ENCODE measurements at places on chromosomes 1 and 21.

DNA sequence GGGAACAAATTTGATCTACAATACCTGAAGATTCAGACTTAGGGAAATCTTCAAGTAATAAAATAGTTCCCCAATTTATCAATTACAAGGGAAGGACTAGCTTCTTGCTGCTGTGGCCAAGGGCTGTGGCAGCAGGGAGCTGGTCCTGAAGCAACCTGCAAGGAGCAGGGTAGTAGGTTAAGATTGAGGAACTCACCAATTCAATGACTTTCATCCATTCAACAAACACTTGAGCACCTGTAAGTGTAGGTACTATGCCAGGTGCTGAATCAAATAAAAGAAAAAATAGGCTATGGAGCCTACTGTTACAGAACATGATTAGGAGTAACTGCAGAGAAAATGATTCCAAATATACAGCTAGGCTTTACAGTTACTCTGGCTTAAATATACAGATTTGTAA, 64.2 kb upstream of the RBM34 start:
- no peak for DNase-seq

DNA sequence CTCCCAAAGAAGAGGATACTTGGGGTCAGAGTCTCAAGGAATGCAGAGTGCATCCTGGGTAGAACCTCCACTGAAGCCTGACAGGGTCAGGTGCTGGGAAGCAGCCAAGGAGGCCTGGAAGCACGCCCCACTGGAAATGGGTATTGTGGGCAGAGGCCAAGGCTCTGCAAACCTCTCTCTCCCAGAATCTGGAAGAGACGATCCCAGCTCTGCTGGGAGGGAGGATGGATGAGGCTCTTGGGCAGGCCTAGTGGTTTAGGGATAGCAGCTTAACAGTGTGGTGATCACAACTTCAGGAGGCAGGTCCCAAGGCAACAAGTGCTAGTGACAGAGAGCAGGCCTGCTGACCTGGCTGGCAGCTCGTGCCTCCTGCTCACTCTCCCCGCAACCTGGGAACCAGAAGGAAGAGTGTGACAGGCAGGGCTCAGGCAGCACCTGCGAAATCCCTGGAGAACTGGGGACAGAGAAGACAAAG, 641.0 kb downstream of the PLPP3 start:
- DNase-seq = no peak

GRCh38 chr1:172398193-172398592, 22.3 kb upstream of the C1orf105 start:
- DNase-seq = no peak

GRCh38 chr1:228687587-228687986, 47.7 kb upstream of the RHOU start:
- DNase-seq = no peak

DNA sequence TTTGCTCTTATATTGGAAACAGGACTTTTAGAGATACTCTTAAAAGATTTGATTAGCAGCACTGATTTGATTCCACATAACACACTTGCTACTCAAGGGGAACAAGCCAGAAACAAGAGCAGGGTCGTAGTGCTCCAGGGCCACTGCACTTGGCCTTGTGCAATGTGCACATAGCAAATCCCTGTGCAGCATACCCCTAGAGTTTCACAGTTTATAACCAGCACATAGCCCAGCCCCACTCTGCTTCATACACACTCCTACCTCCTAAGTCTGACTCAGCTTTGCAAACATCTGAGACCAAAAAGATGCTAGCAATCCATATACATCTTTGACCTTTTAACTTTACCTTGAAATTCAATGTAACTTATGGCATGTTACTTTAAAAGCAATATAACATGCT, 157.6 kb downstream of the VAV3 start:
- DNase-seq = no peak

- DNase-seq = no peak
Measured at GRCh38 chr1:68963353-68963752, 466.5 kb upstream of the DEPDC1 start.

DNA sequence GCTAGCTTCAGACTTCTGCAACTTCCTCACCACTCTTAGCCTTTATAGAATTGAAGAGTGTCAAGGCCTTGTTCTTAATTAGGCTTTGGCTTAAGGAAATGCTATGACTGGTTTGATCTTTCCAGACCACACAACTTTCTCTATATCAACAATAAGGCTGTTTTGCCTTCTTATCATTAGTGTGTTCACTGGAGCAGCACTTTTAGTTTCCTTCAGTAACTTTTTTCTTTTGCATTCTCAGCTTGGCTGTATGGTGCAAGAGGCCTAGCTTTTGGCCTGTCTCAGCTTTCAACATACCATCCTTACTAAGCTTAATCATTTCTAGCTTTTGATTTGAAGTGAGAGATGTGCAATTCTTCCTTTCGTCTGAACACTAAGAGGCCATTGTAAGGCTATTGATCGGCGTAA, 8.6 kb downstream of the PRKACB start:
- no peak for DNase-seq
